ENCODE measurements at places on chromosomes 7 and 10.

GRCh38 chr7:1654738-1655475 lies 15.2 kb upstream of the ELFN1 start:
- H3K4me1 ChIP-seq, result no peaks in the 10 kb centered on the region
- H3K27ac ChIP-seq, result no peak overlapping the region
- H3K4me3 ChIP-seq, result no peak overlapping the region

DNA sequence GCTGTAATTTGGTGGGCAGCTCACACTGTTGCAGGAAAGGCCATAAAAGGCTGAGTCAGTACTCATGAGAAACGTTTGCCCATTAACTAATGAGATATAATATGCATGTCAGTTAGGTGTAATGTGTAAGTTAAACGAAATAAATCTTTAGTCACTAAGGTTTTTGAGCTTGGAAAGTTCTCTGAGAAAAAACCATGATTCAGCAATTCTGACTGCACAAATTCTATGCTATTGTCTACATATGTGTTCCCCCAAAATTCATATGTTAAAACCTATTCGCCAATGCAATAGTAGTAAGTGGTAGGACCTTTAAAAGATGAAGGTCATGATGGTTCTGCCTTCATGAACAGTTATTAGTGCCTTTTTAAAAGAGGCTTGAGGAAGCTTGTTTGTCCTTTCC lies 559.7 kb upstream of the LRRTM3 start:
- peaks cover 5% of the 10 kb centered on the region for H3K36me3 ChIP-seq
- no peaks in the 10 kb centered on the region for H3K4me1 ChIP-seq
- H3K27me3 ChIP-seq, result no peaks in the 10 kb centered on the region
- H3K4me3 ChIP-seq, result no peak overlapping the region
- no peak for DNase-seq
- no peak overlapping the region for H3K27ac ChIP-seq

DNA sequence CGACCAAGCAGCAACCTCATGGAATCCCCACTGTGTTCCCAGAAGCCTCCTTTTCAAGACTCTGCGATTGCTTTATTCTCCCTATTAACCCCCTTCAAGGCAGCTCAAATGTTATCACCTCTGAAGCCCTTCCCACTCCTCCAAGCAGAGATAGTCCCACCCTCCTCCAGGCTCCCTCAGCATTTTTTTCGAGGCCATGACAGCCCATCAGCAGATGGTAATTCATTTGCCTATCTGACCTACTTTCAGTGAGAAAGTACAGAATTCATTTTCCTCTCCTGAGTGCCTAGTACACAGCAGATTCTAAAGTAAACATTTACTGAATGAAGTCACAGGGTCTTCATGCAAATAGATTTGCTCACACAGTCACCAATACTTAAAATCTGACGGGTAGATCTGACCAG lies 47.8 kb downstream of the HERPUD2 start:
- peak overlapping the region; percentile 85 for H3K27ac ChIP-seq
- H3K4me1 ChIP-seq, result peaks cover 67% of the 10 kb centered on the region
- DNase-seq, result no peak
- H3K4me3 ChIP-seq, result peak overlapping the region; percentile 80
- peaks cover 6% of the 10 kb centered on the region for H3K36me3 ChIP-seq
- H3K27me3 ChIP-seq, result no peaks in the 10 kb centered on the region

DNA sequence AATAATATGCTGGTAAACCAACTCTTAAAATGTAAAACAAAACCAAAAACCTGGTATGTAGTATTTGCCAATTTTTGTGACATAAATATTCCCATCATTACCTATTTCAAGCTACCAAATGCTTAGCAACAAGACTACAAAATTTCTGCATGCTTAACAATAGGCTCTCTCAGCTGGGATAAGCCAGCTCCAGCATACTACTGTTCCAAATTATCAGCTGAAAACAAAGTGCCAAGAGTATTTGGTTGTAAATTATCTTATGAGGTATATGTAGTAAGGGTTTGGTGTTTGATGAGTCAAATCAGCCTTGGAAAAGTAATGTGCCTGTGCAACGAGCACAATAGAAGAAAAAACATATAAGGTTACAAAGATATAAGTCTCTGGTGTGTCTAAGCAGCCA lies 263.2 kb downstream of the HGF start:
- H3K4me1 ChIP-seq, result no peaks in the 10 kb centered on the region
- H3K36me3 ChIP-seq, result peaks cover 6% of the 10 kb centered on the region
- H3K27me3 ChIP-seq, result no peaks in the 10 kb centered on the region
- H3K27ac ChIP-seq, result no peak overlapping the region

DNA sequence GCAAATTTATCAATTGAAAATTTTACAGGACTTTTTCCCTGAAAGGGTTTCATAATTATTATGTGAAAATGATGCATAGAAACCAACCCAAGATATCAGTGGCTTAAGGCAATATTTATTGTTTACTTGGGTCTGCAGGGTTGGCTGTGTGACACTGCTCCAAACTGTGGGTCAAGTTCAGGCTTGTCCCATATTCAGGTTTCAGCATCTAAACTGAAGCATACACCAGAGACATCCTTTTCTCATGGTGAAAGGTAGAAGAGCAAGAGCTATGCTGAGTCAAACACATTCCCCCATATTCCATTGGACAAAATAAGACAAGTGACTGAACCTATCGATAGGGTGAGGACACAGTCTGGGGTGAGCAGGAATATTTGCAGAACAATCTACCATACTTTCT lies 110.9 kb downstream of the MAPK8 start:
- DNase-seq, result no peak
- H3K27ac ChIP-seq, result no peak overlapping the region
- H3K36me3 ChIP-seq, result peaks cover 16% of the 10 kb centered on the region
- no peak overlapping the region for H3K4me3 ChIP-seq
- no peaks in the 10 kb centered on the region for H3K27me3 ChIP-seq

GRCh38 chr10:93071177-93071472 lies 2.6 kb upstream of the CYP26A1 start:
- H3K27ac ChIP-seq, result no peak overlapping the region
- no peak overlapping the region for H3K4me3 ChIP-seq
- H3K27me3 ChIP-seq, result peaks cover 55% of the 10 kb centered on the region
- no peak for DNase-seq

DNA sequence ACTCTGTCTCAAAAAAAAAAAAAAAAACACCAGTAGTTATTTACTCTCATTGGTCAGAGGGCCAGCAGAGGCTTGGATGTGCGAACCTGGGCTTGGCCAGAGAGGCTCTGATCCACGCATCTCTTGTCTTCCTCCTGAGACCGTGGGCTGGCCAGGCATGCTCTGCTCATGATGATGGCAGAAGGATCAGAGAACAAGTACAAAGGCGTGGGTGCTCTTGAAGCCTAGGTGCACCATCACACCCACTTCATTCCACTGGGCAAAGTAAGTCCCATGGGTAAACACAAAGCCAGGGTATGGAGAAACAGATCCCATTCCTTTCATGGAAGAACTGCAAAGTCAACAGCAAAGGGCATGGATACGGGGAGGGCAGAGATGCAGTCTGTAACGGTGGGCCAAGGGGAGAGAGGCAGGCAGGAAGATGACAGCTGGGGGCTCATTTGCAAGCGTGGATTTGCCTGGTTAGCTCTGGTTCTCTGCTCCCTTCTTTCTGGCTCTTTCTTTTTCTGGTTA lies 128.2 kb upstream of the SDK1 start:
- DNase-seq, result no peak
- no peak overlapping the region for H3K27ac ChIP-seq
- peaks cover 7% of the 10 kb centered on the region for H3K4me1 ChIP-seq

GRCh38 chr7:83947260-83947659 lies 247.3 kb downstream of the SEMA3A start:
- no peaks in the 10 kb centered on the region for H3K27me3 ChIP-seq
- no peak overlapping the region for H3K27ac ChIP-seq
- no peak overlapping the region for H3K4me3 ChIP-seq
- no peaks in the 10 kb centered on the region for H3K36me3 ChIP-seq
- no peak for DNase-seq

DNA sequence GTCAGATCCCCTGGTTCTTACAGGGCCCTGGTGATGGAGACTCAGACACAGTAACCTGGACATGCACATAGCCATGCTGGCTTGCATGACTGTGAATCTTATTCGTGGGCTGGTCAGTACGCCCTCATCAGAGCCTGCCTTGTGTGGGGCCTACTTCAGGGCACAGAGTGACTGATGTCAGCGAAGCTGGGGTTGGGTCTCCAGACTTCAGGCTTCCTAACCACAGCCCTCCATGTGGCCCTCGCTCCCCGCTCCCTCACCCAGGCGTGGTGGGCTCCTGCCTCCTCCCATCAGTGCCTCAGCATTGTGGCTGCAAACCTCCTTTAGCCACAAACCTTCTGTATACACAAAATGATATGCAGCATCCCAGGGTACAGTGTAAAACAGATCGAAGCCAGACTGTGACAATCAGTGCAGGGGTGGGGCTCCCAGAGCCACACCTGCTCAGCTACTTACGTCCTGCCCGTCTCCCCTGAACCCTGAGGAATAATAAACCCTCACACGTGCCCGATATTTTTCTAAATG lies 7.1 kb upstream of the C10orf105 start:
- H3K4me1 ChIP-seq, result peaks cover 42% of the 10 kb centered on the region
- H3K4me3 ChIP-seq, result peak overlapping the region; percentile 74
- no peaks in the 10 kb centered on the region for H3K36me3 ChIP-seq

- H3K4me1 ChIP-seq, result peaks cover 58% of the 10 kb centered on the region
- H3K4me3 ChIP-seq, result peak overlapping the region; percentile 96
- peak overlapping the region; percentile 90 for H3K27ac ChIP-seq
- H3K36me3 ChIP-seq, result no peaks in the 10 kb centered on the region
- no peak for DNase-seq
Measured at GRCh38 chr10:102431452-102432124, 786 bp downstream of the CUEDC2 start.

DNA sequence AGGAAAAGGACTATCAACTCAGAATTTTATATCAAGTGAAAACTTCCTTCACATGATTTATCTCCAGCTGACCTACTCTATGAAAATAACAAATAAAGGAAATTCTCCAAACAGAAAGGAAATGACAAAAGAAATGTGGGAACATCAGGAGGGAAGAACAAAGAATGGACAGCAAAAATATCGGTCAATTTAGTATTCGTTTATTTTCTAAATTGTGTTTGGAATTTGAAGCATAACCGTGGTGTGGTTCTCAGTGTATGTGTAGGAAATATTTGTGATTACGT lies 8.7 kb downstream of the WDR37 start:
- H3K27ac ChIP-seq, result peak overlapping the region; percentile 78
- no peaks in the 10 kb centered on the region for H3K27me3 ChIP-seq
- peaks cover 92% of the 10 kb centered on the region for H3K4me1 ChIP-seq

DNA sequence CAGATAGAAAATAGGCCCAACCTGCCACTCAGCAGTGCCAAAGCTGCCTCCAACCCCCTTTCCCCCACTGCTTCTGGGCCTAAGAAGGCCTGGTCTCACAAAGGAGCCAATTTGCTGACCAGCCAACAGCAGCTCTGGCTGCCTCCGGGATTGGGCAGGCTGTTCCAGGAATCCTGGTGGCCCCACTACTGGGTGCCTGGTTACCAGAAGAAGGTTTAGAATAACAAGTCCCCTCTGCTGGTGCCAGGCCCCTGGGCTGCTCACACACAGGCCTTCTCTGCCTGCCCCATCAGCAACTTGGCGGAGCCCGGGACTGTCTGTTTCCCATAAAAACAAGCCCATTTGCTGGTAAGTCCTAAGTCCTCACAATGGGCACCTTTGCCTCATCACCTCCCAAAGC lies 1.2 kb downstream of the PHKG1 start:
- no peaks in the 10 kb centered on the region for H3K36me3 ChIP-seq
- no peak overlapping the region for H3K27ac ChIP-seq
- H3K4me3 ChIP-seq, result no peak overlapping the region
- H3K4me1 ChIP-seq, result no peaks in the 10 kb centered on the region

DNA sequence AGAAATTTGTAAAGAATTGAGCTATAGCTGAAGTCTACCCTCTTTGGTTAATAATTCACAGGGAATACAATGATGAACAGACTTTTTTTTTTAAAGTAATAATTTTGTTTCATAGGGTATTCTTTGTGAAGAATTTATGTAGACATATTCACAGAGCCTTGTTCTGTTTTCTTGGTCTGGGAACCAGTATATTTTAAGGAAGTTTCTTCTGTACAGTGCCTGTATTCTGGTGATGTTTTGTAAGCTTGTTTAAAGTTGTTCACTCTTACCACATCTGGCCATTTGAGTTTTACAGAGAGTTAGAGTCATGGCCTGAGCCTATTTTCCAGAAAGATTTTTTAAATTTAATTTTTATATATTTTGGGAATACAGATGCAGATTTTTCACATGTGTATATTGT lies 70.3 kb downstream of the CCSER2 start:
- H3K4me3 ChIP-seq, result no peak overlapping the region
- peaks cover 44% of the 10 kb centered on the region for H3K4me1 ChIP-seq
- H3K36me3 ChIP-seq, result peaks cover 12% of the 10 kb centered on the region
- no peak overlapping the region for H3K27ac ChIP-seq
- DNase-seq, result no peak

GRCh38 chr10:98242823-98243222 lies 25.2 kb downstream of the LOXL4 start:
- H3K27me3 ChIP-seq, result no peaks in the 10 kb centered on the region
- no peak overlapping the region for H3K27ac ChIP-seq
- no peak overlapping the region for H3K4me3 ChIP-seq
- H3K4me1 ChIP-seq, result no peaks in the 10 kb centered on the region
- H3K36me3 ChIP-seq, result peaks cover 29% of the 10 kb centered on the region

- H3K4me3 ChIP-seq, result no peak overlapping the region
- H3K36me3 ChIP-seq, result no peaks in the 10 kb centered on the region
- H3K27me3 ChIP-seq, result peaks cover 7% of the 10 kb centered on the region
- H3K27ac ChIP-seq, result no peak overlapping the region
- DNase-seq, result no peak
Measured at GRCh38 chr10:15595260-15595659, 124.5 kb downstream of the ITGA8 start.

DNA sequence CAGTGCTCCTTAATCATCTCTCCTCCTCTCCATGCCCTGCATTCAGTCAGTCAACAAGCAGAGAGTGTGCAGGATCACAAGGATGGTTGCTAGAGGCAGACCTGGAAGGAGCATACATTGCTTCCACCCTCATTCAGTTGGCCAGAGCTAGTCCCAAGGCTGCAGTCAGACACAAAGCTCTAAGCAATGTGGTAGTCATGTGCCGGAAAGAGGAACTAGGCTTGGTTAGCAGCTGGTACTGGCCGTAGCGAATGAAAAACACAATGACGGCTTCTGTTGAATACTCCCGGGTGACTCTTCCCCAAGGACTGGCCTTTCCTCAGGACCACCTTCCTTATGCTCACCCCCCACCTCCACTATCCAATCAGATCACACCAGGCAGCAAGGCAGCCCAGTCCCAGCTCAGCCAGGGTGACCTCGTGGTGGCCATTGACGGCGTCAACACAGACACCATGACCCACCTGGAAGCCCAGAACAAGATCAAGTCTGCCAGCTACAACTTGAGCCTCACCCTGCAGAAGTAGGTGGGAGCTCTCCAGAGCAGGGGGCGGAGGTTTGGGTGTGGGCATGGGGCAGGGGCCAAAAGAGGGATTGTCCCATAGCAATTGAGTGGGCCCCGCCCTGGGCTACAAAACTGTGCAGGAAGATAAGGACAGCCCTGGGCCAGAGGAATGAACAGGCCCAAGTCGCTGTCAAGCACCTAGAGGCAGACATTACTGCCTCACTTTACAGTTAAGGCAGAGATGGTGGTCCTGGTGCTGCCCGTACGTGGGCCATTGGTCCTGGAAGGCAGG lies 10.9 kb downstream of the LDB3 start:
- H3K4me1 ChIP-seq, result no peaks in the 10 kb centered on the region
- no peak for DNase-seq
- no peak overlapping the region for H3K4me3 ChIP-seq
- H3K27ac ChIP-seq, result no peak overlapping the region
